ENCODE measurements at places on chromosomes 1 and 21. TPM values are rescaled to one million over a fixed set of nuclear protein-coding genes. Genes with fewer than 3 reads are reported as not detected.
A peak's percentile ranks its signal among the peaks of the same experiment; 100 is the strongest.

The CLCA4 gene
- total RNA-seq = not detected

The HP1BP3 gene
- 115 TPM for total RNA-seq

- H3K4me3 ChIP-seq = peak overlapping the region; percentile 14
- H3K4me1 ChIP-seq = no peaks in the 10 kb centered on the region
- peak; percentile 93 for DNase-seq
- H3K27me3 ChIP-seq = no peaks in the 10 kb centered on the region
These were observed 7.6 kb downstream of the CYP4B1 start for GRCh38 chr1:46806196-46807020.

The RAP1GAP gene
- 4.0 TPM for total RNA-seq

DNA sequence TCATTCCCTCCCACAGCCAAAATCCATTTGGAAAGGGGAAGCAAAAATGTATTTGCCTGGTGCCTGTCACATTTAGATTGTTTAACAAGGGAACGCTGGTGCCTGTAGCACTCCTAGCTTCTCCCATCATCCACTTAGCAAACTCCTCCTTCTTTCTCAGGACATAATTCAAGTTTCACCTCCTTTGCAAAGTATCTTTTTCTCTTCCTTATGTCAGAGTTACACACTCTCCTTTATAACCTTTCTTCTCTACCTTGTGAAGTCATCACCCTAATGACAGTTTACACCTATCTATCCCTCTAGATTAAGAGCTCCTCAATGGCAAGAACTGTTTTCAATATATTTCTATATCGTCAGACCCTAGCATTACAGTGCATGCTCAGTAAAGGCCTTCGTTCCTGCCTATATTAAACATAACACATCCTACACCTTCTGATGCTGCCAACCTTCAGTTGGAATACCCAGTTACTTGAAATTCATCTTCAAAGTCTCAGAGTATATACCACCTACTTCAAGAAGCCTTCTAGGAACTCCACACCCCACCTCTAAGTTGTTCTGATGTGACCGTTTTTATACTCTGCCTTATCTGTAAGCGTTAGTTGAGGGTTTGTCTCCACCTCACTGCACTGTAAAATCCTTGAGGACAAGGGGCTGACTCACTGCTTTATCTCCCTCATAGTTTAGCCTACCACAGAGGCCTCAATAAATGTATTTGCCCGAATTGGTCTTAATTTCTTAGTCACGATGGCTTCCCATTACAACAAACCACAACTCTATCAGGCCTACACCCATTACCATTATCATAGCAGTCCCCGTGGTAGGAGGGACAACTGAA, 1.0 kb upstream of the EPS15 start:
- no peaks in the 10 kb centered on the region for H3K36me3 ChIP-seq
- H3K4me3 ChIP-seq = no peak overlapping the region
- peaks cover 2% of the 10 kb centered on the region for H3K4me1 ChIP-seq
- DNase-seq = no peak

- H3K27ac ChIP-seq = no peak overlapping the region
- H3K36me3 ChIP-seq = no peaks in the 10 kb centered on the region
- no peaks in the 10 kb centered on the region for H3K27me3 ChIP-seq
- H3K4me1 ChIP-seq = no peaks in the 10 kb centered on the region
- no peak for DNase-seq
These were observed 320.5 kb downstream of the KCTD3 start for GRCh38 chr1:215887627-215888026.

GRCh38 chr1:186662752-186663151, 17.5 kb downstream of the PTGS2 start:
- H3K27me3 ChIP-seq = no peaks in the 10 kb centered on the region
- no peaks in the 10 kb centered on the region for H3K36me3 ChIP-seq
- no peak overlapping the region for H3K4me3 ChIP-seq
- H3K27ac ChIP-seq = no peak overlapping the region

DNA sequence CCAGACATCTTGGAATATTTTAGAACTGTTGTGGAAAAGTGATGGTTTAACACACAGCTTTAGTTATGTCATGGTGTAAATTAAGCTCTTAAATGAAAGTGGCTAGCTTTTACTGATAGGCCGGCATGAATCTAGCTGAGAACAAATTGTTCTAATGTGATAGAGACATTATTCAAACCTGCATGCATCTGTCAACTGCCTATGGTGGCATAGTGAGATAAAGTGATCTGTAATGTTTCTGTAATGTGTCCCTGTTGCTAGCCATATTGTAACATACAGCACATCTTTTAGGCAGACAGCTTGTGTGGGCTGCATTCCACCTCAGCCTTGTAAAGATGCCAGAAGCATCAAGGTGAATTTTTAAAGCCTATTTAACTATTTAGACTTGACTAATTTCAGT, 16.0 kb downstream of the LRIG2 start:
- H3K4me3 ChIP-seq = no peak overlapping the region
- no peaks in the 10 kb centered on the region for H3K4me1 ChIP-seq
- no peak for DNase-seq
- no peaks in the 10 kb centered on the region for H3K27me3 ChIP-seq
- H3K27ac ChIP-seq = peak overlapping the region; percentile 70
- peaks cover 9% of the 10 kb centered on the region for H3K36me3 ChIP-seq

- no peaks in the 10 kb centered on the region for H3K27me3 ChIP-seq
- no peaks in the 10 kb centered on the region for H3K36me3 ChIP-seq
- no peaks in the 10 kb centered on the region for H3K4me1 ChIP-seq
- no peak for DNase-seq
- H3K27ac ChIP-seq = no peak overlapping the region
These were observed 52.4 kb downstream of the CHD5 start for GRCh38 chr1:6127587-6128163.

The CFAP126 gene
- not detected for total RNA-seq

DNA sequence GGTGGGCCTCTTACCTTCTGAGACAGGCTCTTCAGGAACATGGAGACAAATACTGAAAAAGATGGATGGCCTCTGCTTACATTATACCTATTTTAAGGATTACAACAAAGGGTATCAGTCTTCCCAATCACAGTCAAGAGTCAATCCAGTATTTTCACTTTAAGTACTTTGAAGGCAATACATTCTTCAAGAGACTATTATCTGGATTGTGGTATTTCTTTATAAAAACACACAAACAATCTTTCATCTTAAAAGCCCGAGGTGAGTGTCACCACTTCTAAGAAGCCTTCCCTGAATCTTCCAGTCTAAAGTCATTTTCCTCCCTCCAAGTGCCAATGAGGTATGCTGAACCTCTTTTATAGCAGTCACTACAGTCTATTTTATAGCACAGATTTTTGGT, 45.3 kb downstream of the WASF2 start:
- DNase-seq = no peak
- H3K4me1 ChIP-seq = no peaks in the 10 kb centered on the region
- peaks cover 21% of the 10 kb centered on the region for H3K36me3 ChIP-seq
- H3K27ac ChIP-seq = no peak overlapping the region

DNA sequence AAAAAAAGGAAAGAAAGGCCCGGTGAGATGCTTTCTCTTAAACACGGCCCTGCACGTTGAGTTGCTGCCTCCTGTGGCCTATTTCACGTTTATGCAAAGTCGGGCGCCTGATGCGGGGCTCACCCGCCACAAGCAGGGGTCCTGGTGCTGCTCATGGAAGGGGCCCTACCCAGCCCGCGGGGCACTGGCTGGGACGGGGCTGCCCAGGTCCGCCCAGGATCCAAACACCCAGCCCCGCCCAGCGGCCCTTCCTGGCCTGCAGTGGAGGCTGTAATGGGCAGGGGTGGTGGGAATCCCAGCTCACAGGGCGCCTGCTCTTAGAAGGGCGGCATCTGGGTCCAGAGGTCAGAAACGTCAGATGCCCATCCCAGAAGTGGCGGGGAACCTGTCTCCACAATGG, 1.6 kb downstream of the COL6A2 start:
- peak; percentile 65 for DNase-seq
- H3K4me3 ChIP-seq = peak overlapping the region; percentile 74
- no peaks in the 10 kb centered on the region for H3K36me3 ChIP-seq
- peaks cover 6% of the 10 kb centered on the region for H3K4me1 ChIP-seq
- peak overlapping the region; percentile 35 for H3K27ac ChIP-seq

The CELF3 gene
- not detected for total RNA-seq

DNA sequence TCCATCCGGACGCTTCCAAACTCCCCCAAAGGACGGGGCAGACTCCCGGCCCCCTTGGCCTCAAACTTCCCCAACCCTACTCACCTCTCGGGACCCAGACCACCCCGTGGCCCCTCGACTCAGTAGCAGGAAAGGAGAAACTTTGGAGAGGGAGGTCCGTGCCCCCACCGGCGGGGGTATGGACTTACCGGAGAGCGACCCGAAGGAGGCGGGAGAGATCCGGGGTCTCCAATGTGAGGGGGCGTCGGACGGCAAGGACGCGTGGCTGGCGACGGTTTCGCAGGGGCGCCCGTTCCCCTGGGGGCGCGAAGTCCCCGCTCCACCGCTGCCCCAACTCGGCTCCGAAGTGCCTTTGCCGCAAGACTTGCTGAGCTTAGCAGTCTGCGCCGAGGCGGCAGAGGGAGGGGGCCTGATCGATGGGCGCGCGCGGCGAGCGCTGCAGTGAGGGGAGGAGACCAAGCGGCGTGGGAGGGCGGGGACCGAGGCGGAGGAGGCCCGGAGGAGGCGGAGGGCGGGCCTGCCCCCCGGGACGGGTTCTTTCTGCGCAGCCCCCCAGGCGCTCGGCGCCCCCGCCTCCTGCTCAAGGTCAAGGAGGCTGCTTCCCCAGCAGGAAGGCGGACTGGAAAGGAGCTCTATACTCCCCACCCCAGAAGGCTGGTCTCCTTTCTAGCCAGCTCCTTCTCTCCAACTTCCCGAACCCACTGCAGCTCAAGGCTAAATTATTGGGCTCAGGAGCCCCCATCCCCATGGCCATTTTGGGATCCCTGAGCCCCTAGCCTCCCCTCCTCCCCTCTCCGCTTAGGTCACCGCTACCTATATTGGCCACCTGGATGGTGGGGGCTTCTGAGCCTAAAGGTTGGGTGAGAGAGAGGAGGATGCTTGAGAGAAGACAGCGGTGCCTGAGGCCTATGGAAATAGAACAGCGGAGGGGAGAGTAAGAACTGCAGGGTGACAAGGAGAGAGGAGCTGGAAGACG, at the start of gene SYT2:
SYT2 (minus strand) TSS at position 385 of the 976 bp plus-strand sequence. CDS start 104,682 bp downstream, outside the sequence.
- H3K4me1 ChIP-seq = no peaks in the 10 kb centered on the region
- H3K36me3 ChIP-seq = no peaks in the 10 kb centered on the region
- no peak within 1 kb of the TSS for H3K27ac ChIP-seq

The SGIP1 gene
- total RNA-seq = 1.3 TPM

DNA sequence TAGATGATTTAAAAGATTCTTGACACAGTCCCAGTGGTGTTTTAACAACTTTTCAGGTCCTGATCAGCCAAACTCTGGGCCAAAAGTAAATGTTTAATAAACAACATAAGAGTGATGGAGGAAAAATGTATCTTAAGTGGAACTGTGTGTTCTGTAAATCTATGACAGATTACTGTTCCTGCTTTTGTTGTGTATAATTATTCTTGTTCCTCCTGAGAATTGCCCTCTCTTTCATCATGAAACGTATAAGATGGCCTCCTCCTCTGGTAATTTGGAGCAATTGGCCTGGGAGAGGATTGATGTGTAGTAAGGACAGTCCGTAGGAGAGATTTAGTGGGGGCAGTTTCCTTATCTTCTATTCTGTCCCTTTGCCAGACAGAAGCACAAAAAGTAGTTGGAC, 34.5 kb downstream of the GALNT2 start:
- H3K4me3 ChIP-seq = no peak overlapping the region
- H3K27ac ChIP-seq = no peak overlapping the region
- no peaks in the 10 kb centered on the region for H3K27me3 ChIP-seq
- no peak for DNase-seq

The TRIM46 gene
- total RNA-seq = not detected

DNA sequence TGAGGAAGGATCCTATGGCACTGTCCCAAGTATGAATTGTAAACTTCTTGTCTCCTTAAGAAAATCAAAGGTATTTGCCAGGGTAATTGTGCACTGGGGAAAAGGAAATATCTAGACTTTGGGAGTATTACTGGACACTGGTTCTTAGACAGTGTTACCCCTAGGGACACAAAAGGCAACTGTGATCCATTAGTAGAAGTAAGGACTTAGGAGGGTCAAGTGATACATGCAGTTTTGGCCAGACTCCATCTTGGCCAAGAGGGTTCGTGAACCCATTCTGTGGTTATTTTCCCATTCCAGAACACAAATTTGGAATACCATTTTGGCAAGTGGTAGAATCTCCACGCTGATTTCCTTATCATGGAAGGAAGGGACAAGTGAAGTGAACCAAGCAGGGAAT, 98.1 kb downstream of the TM2D1 start:
- H3K4me1 ChIP-seq = no peaks in the 10 kb centered on the region
- no peaks in the 10 kb centered on the region for H3K27me3 ChIP-seq
- DNase-seq = no peak
- H3K4me3 ChIP-seq = no peak overlapping the region
- peak overlapping the region; percentile 37 for H3K27ac ChIP-seq

Measured in right atrium auricular region (tissue), 2 donors.